ENCODE measurements at places on chromosomes 11 and 22.
A peak's percentile ranks its signal among the peaks of the same experiment; 100 is the strongest.

- DNase-seq: peak; percentile 78
Observed at GRCh38 chr22:30040499-30041260, 39.6 kb upstream of the HORMAD2 start.

- peak; percentile 6 for DNase-seq
Observed at GRCh38 chr11:96173422-96173821, 169.6 kb downstream of the MAML2 start.

DNA sequence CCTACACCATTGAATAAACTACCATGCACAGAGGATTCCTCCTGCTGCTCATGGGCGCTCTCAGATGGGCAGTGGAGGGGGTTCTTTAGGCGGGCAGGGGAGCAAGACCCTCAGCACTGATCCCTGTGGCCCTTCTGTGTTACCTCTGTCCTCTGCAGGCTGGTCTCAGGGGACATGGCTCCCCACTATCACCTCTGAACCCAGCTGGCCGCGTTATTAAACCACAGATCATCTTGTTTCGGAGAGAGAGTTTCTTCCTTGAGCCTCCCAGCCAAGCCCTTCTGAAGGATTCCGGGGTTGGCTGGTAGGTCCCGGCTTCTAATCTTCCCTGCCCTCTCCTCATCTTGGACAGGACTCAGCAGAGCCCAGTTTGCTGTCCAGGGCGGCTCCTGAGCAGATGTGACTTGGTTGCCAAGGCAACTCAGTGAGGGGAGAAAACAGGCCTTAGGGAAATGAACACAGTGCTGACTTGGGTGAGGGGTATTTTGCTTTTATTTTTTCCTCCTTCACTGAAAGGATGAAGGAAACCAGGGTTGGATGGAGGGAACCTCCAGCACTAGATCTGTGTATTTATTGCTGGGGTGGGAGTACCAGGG, 13.3 kb downstream of the APOL3 start:
- no peak for DNase-seq

- no peak for DNase-seq
Observed at GRCh38 chr11:69364921-69365320, 71.0 kb downstream of the MYEOV start.

DNA sequence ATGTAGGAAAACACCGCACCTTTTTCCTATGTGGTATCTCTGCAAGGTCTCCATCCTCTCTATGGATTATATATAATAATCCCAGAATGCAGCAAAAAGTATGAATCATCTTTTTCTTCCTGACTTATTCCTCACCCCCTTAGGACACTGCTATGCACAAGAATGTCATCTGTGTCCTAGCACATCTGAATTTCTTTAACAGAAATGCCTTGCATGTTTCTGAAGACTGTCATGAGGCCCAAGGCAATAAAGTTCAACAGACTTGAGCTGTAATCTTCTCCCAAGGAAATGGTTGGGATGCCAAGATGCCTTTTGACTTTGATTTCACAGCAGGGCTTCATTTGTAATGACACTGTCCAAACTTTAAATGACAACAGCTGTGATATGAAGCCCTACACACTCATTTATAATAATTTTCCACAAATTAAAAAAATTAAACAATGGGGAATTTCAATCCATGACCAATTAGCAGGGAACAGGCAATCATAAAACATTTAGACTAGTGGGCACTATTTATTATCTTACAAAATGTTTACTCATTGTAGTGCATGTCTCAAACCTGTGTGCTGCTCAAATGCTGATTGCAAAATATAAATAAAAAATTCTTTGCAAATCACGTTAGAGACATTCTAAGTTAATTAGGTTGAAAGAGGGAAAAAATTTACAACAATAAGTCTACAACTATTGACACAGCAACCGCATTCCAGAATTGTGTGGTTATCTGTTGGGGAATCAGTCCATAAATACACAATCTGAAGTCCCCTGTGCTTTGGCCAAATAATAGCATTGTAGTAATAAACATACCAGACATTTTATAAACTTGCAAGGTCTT, 242.3 kb downstream of the SWAP70 start:
- DNase-seq: no peak

- no peak for DNase-seq
Observed at GRCh38 chr22:30806391-30806861, 111.8 kb downstream of the OSBP2 start.

- no peak for DNase-seq
Observed at GRCh38 chr22:29528144-29528543, 25.4 kb downstream of the THOC5 start.

- DNase-seq: no peak
Observed at GRCh38 chr22:28978863-28979796, 82.5 kb downstream of the C22orf31 start.

GRCh38 chr11:21385669-21386440, 716.5 kb downstream of the NELL1 start:
- DNase-seq: no peak

DNA sequence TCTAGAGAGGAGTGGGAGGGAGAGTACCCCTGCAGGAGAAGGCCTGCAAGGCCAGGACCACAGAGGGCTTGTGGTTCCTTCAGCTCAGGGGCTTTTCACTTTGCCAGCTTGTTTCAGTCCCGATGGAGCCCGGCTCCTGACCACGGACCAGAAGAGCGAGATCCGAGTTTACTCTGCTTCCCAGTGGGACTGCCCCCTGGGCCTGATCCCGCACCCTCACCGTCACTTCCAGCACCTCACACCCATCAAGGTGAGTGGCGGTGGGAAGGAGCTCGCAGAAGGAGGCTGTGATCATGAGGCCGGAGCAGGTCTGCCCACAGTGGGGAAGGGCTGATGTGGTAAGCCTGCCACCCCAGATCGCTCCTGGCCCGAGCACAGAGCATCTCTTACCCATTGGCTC, 13.5 kb downstream of the ACP2 start:
- no peak for DNase-seq

DNA sequence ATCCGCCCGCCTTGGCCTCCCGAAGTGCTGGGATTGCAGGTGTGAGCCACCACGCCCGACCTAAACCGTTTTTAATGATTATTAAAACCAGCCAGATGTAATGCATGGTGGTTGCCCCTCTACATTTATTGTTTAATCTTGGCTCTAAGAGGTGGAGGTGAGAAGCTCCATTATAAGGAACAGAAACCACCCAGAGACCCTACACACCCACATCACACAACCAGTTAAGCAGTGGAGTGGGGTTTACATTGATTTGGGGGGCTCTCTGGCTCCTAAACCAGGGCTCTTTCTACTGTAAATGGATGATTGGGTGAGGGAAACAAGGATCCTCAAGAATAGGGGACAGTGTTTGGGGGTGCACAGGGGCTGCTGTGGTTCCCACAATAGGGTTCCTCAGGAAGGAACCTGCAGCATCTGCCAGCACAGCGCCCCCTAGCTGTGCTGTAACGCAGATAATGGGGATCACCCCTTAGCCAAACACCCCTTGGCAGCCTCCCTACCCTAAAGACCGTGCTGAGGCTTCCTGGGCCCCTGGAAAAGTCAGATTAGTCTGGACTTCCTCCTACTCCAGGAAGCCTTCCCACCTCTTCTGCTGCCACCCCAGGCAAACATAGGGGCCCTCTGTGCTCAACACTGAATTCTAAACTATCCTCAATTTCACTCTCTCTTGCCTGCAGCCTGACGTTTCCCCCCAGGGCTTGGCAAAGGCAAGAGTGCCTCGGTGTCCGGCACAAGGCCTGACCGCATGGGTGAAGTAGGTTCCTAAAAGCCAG, 2.4 kb downstream of the MPST start:
- DNase-seq: no peak

DNA sequence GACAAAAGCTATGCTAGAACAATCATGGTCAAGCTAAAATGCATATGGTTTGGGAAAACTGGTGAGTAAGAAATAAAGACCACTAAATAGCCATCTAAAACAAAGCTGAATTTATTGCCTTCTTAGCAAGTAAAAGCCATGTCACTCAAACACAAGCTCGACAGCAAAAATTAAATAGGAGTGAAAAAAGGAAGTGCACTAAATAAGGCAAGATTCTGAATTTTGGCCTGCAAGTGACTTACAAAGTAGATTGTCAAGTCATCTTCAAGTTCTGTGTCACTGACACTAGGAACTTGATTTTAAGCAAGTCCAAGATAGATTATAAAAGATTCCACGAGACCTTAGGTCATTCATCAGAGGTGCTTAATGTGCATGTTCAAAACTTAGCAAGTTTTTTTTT, 27.4 kb downstream of the TUG1 start:
- no peak for DNase-seq

GRCh38 chr22:49811020-49811791, 16.5 kb downstream of the BRD1 start:
- DNase-seq: no peak

DNA sequence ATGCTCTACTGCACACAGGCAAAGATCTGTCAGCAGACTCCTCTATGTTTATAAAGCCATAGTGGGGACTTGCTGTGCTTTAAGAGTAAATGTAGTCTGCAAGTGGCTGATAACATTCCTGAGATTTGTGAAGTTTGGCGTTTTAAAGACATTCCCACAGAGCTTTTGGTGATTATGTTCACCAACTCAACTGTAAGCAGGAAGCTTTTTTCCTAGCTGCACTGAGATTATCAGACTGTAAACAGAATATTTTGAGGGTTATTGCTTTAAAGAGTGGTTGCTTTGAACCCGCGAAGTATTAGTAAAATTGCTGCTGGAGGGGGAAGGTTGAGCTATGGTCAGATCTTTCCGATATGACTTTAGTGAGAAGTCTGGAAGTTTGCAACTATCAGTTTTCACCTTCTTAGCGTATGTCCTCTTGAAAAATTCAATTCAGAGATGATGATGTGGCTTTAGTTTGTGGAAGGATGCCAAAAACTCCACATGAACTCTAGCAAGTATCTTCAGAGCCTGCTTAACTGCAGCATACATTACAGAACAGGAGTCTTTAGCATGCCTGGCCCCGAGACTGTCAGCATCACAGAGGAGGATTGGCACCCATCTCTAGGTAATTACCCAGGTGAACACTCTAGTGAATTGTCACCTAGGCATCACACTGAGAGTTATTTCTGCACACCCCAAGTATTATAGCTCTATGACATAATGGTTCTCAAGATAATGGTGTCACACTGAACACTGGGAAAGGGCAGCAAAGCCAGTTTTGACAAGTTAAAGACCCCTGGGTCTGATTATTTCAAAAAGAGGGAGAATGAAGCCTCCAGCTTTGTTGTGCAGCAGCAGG, 89.9 kb downstream of the MTNR1B start:
- DNase-seq: no peak

- DNase-seq: no peak
Observed at GRCh38 chr11:15970506-15971214, 385.7 kb downstream of the SOX6 start.

GRCh38 chr22:50189184-50189848, 3.6 kb downstream of the TRABD start:
- no peak for DNase-seq

- DNase-seq: no peak
Observed at GRCh38 chr11:71169313-71169712, 83.1 kb downstream of the SHANK2 start.

- DNase-seq: no peak
Observed at GRCh38 chr11:11213117-11213516, 139.9 kb downstream of the CSNK2A3 start.

DNA sequence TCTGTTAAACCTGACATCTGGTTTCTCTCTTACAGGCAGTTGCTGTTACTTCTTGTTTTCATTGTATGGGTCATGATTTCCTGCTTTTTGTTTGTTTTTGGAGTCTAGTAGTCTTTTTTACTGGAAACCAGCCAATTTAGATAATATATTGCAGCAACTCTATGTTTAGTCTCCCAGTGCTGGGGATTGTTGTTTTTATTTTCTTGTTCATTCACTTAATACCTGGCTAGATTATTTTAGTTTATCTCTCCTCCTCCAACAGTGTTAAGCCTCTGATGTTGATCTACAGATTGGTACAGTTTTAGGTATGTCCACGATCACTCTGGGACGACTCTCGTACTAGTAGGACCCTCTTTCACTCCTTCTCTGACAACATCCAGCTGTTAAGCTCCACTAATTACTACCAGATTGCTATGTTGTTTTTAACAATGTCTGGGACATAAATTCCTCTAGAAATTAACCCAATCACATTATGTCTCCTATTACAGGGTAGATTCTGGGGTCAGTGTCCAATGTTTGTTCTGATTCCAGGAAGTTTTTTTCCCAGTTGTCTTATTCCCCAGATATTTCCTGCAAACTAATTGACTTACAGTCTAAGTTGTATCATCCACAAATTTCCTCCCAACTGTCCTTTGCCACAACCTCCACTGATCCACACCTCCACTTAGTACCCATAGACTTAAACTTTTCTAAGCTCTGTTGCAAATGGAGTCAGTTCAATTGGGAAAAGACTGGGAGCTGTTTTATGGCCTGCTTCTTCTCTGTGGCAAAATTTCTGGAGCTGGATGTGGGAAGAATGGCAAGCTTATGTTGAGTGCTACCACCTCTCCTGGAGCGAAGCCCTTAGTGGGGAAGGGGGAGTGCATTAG, 1280.6 kb upstream of the CNTN5 start:
- DNase-seq: no peak

- DNase-seq: no peak
Observed at GRCh38 chr11:33682446-33682845, 18.2 kb downstream of the C11orf91 start.

DNA sequence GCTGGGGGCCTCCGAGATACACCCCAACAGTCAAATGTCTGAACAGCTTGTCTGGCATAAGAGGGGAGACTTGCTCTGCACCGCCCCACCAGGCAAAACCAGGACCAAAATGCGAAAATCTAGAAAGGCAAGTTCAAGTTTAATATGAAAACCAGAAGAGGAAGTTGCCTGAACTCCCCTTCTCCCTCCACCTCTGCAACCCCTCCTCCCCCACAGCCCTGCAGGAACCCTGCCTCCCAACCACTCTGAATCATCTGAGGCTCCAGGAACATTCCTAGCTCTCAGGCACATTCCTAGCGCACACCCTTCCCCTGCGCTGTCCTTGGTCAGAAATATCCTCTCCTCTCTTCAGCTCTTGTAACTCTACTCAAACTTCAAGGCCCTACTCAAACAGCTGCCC, 36.7 kb downstream of the ISX start:
- DNase-seq: no peak

DNA sequence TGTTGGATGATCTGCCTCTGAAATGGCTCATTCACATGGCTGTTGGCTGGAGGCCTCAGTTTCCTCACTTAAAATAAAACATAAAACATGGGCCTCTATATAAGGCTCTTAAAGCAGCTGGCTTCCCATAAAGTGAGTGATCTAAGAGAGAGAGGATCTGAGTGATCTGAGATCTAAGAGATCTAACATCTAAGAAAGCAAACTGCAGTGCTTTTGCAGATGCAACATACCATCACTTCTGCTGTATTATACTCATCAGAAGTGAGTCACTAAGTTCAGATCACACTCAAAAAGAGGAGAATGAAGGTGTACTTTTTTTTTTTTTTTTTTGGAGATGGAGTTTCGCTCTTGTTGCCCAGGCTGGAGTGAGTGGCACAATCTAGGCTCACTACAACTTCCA, 18.1 kb upstream of the HSPA8 start:
- DNase-seq: no peak

- no peak for DNase-seq
Observed at GRCh38 chr11:8661001-8661795, 21.3 kb downstream of the TRIM66 start.

GRCh38 chr11:9701799-9702198, 37.9 kb downstream of the SWAP70 start:
- no peak for DNase-seq

DNA sequence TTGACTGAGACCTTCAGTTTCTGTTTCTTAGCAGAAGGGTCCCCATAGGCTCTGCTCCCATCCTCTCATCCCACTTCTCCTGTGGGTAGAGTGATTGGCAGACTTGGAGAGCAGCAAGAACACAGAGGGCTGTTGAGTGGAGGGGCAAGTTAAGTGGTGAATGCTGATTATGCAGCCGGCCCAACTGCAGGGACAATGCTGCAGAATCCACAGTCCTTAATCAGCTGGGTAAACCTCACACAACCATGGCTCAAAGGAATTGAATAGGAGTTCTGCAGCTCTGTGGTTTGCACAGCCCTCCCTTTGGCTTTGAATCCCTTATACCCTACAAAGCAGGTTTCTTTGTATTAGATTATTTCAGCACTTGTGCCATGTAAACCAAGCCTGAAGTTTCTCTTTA, 161.1 kb downstream of the NAV2 start:
- DNase-seq: no peak

Data from GF-D8 (cell line).